Sigmoid colon (tissue), 7 donors: ENCODE measurements at places on chromosomes 4 and X.
A peak's percentile ranks its signal among the peaks of the same experiment; 100 is the strongest.

DNA sequence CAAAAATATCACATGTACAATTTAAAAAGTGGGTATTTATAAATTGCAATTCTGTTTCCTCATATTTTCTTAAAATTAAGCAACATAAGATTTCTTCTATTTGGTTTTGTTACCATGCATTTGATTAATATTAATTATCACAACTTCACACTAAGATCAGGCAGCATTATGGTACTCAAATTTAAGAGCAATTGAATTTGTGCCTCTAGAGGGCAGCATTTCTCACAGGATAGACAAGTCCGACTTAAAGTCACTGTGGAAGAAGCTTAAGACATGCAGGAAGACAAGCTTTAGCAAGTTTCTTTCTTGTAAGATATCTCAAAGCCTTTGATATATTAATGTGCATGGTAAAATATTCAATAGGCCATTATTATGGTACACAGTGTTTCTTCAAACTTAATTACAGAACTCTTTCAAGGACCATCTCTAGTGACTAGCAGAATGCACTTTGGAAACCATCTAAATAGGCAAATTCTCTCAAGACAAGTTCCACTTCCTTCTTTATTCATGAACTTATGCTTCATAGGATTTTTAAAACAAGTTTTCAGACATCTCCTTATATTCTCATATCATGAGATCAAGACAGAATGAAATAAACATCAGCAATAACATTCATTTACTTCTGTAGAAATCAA lies 35.0 kb downstream of the FBXW7 start:
- DNase-seq: no peak

DNA sequence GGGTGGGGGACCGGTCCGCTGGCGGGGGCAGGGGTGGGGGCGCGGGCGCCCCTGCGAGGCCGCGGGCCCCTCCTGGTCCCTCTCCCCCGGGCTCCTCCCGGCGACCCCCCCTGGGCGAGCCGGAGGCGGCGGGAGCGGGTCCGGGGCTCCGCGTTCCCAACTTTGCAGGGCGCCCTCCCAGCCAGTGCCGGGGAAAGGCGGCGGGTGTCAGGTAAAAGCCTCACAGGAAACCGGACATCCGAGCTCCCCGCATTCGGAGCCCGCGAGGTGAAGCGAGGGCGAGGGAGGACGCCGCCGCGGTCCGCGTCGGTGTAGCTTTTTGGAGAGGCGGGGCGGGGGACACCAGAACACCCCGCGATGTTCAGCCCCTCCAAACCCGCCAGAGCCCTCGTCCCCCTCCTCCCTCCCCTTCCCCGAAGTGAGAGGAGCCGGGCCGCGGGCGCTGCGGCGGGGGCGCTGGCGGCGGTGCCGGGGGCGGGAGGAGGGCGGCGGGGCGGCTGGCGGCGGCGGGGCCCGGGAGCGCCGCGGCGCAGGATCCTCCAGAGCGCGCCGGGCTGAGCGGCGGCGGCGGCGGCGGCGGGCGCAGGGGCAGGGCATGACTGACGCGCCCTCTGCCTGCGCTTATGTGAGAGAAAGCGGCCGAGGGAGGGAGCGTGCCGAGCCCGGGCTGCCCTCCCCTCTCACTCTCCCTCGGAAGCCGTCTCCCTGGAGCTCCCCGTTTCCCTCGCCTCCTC lies at the start of gene VEGFC:
Gene VEGFC, minus strand, starts transcription at position 597 of the 734 bp plus-strand sequence. CDS start 611 bp downstream, outside the sequence.
- DNase-seq: peak; percentile 72

- peak; percentile 91 for DNase-seq
These were observed 48.6 kb downstream of the ACOX3 start for GRCh38 chr4:8391972-8392371.

DNA sequence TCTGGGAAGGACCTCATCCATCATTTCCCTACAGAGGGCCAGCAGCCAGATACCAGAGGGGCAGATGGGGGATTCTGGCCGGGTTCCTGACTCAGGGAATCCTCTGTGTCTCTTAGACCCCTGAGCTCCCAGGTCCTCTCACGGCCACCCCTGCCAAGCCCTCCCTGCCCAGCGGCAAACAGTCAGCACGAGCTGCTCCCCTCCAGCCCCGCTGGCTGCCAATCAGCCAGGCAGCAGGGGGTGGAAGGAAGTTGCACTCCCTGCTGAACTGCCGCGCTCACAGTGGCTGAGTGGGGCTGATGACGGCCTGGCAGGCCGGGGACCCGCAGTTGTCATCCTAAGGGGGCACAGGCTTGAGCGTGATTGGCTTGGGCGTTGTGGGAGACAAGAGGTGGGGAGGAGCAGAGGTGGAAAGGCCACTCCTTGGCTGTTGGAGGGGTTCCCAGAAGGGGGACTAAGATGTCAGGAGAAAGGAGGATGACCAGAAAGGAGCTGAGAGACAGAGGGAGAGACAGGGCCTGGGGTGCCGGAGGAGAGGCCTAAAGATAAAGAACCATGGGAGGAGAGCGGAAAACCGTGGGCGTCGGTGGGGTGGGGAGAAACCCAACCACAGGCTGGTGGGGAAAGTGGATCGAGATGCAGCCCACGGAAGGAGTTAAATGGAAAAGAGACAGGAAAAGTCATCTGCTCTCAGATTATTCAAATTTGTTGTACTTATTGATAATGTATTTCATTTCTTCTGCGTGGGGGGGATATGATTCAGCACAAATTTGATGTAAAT lies 4.4 kb upstream of the CCDC149 start:
- no peak for DNase-seq

DNA sequence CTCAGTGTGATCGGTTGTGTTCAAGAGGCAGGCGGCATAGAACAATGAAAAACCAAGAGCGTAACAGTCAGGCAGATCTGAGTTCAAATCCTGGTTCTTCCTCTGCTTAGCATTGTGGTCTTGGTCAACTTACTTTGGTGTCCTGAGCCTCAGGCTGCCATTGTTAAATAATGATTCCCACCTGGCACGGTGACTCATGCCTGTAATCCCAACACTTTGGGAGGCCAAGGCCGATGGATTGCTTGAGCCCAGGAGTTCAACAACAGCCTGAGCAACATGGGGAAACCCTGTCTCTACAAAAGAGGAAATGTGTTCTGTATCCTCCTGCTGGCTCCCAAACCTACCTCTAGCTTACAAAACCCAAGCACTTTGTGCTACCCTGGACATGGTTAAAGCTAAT lies 129.0 kb upstream of the STX18 start:
- DNase-seq: no peak

DNA sequence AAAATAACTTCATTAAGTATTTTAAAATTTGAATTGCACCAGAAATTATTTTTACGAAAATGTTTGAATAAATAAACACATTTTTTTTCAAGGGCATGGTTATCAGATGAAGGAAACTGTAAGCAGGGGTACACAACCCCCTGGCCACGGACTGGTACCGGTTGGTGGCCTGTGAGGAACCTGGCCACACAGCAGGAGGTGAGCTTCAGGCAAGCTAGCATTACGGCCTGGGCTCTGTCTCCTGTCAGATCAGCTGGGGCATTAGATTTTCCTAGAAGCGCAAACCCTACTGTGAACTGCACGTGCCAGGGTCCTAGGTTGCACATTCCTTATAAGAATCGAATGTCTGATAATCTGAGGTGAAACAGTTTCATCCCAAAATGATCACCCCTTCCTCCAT lies 1499.7 kb upstream of the AGA start:
- no peak for DNase-seq

GRCh38 chr4:7753931-7754465 lies 185.7 kb downstream of the AFAP1 start:
- DNase-seq: no peak

GRCh38 chr4:179268791-179269190 lies 1826.6 kb upstream of the AGA start:
- no peak for DNase-seq

DNA sequence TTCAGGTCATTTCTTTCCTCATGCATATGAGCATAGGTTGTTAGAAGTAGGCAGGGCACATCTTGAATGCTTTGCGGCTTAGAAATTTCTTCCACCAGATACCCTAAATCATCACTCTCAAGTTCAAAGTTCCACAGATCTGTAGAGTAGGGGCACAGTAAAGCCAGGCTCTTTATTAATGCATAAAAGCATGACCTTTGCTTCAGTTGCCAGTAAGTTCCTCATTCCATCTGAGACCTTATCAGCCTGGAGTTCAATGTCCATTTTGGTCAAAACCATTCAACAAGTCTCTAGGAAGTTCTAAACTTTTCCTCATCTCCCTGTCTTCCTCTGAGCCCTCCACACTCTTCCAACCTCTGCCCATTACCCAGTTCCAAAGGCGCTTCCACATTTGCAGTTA lies 77.7 kb downstream of the MAP9 start:
- DNase-seq: no peak

- no peak for DNase-seq
These were observed 60.6 kb downstream of the RPS6KA3 start for GRCh38 chrX:20205927-20206708.

DNA sequence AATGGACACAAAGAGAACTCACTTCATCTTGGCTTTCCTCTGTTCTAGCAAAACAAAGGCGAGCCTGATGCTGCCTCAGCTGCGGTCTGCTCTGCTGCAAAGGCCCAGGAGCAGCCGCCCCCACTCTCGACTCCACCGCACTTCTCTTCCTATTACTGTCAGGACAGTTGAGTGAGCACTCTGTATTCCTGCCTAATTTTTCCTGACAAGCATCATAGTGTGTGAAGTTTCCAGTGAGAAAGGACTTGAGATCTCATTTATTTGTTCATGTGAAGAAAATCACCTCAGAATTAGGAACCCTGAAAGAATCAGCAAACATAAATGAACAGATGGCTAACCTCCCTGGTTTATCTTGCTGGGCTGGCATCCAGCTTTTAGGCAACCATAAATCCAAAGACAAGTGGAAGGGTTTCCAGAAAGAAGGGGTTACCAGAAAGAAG lies 15.6 kb downstream of the SCARB2 start:
- peak; percentile 85 for DNase-seq

- no peak for DNase-seq
These were observed 44.5 kb upstream of the SLC4A4 start for GRCh38 chr4:71294301-71294700.

GRCh38 chrX:38627683-38628082 lies 66.3 kb downstream of the TSPAN7 start:
- no peak for DNase-seq

GRCh38 chrX:71052721-71053120 lies 15.4 kb downstream of the SNX12 start:
- no peak for DNase-seq

DNA sequence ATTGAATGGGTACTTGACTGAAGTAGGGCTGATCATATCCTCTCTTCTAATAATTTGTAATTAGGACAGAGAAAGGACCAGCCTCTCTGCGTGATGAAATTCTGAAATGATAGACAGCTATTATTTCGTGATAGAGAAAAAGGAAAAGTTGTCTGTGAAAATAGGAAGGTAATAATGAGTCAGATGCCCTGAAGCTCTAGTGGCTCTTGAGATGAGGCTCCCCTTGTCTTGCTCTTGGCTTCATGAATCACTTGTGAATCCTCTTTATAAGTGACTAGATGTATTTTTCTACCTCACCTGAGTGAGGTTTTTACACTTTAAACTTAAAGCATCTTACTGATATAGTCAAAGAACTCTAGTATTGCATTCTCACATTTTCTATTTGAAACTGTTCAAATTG lies 888.9 kb downstream of the PCDH18 start:
- no peak for DNase-seq

GRCh38 chr4:2965262-2965661 lies 1.9 kb downstream of the GRK4 start:
- no peak for DNase-seq

DNA sequence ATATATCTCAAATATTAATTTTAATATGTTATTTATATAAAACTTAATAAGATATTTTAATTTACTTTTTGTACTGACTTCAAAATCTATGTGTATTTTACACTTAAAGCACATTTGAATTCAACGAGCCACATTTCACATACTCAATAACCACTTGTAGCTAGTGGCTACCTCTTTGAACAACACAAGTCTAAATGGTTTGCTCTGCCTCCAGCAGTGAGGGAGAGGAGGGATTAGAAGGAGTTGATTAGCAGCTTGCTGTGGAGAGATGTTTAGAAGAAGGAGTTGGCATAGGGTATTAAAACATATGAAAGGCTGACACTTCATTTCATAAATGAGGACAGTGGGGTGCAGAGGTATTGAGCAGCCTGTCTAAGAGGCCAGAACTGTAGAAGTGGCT lies 124.0 kb downstream of the ARHGAP24 start:
- DNase-seq: no peak

DNA sequence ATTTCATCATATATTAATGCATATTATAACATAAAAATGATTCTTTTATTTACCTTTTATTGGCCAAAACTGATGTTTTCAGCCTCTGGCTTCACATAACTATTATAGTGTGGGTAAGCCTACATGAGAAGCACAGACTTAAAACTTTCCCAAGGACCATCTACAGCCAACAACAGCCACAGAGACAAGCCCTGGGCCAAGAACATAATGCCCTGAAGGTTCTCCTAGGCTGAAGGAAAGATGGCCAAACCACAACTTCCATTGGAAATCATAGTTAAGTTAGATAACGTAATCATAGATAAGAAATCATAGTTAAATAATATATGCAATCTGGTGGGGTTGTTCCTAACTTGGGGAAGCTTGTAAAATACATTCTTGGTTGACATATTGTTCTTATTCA lies 280.0 kb upstream of the EMCN start:
- no peak for DNase-seq

DNA sequence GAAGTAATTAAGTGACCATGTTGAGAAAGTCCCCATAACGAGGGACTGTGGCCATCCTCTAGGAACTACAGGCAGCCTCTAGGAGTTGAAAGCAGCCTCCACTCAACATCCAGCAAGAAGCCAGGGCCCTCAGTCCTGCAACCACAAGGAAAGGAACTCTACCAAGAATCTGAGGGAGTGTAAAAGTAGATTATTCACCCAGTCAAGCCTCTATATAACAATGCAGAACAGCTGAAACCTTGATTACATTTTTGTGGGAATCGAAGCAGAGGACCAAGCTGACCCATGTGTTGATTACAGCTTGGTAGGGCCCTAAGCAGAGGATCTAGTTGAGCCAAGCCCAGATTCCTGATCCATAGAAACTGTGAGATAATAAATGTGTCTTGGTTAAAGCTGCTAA lies 17.1 kb downstream of the RPS6KA6 start:
- DNase-seq: no peak

DNA sequence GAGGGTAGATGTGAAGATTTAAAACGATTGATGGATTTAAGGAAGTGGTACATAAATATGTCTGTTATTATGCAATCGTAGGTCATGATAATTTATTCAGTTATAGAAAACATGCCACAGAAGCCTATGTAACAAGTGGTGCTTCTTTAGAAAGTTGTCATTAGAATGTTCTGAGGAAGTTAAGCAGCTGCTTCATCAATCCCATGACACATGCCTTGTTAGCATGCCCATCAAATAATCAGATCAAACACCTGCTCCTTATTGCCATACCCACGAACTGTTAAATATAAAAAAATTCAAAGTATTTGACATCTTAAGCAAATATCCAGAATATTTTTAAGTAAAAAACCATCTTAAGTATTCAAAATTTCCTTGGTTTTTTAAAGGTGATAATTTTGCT lies 76.4 kb upstream of the MYOZ2 start:
- DNase-seq: no peak

DNA sequence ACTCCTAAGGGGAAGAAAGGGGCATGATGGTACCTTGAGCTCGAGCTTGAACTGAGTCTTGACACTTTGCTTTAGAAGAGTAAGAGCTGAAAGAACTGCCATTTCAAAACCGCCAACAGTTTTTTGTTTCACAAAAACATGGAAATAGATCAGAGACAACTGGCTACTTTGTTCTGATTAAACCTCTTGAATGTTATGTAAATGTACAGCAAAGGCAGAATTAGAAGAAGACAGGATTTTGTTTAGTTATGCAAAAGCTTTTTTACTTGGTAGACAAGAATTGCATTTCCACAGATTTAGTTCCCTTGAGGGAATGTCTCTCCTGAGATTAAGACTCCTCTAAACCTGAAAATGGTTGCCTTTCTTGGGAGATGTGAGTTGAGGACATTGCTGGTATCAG lies 33.3 kb upstream of the STPG2 start:
- DNase-seq: no peak
